AG09309 (cell line): ENCODE measurements at places on chromosomes 2 and 18.

- DNase-seq = no peak
Observed at GRCh38 chr18:38038242-38038641, 472.6 kb upstream of the CELF4 start.

- DNase-seq = no peak
Observed at GRCh38 chr2:55061523-55062344, 11.5 kb upstream of the RTN4 start.

DNA sequence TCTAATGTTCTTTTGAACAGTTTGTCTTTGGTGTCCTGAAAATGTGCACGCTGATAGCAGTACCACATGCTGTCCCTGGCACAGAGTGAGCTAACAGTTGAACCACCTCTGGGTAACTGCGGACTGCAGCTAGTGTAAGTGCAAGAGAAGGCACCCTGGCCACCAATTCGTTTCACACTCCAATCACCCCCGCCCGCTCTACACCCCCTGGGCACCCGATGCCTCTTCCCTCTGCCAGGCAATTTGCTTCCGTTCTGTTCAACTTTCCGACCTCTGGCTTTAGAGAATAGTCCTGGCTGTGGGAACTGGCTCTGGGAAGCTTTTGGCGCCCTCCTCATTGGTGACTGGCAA is 1.4 kb downstream of the DOCK10 start:
- no peak for DNase-seq

DNA sequence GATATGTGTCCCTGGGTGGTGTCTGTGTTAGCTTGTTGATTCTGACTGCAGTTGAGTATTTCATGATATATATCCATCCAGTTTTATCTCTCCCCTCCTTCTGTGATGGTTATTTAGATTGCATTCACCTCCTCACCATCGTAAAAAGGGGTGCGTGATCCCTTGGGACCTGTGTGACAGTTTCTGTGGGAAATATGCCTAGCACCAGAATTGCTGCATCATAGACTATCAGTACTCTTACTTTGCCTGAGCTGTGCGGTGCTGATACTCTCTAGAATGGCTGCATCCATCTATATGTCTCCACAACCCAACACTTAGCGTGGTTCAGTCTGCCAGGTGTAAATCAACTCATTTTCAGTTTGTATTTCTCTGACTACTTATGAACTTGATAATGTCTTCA is 34.3 kb downstream of the PKP4 start:
- DNase-seq = no peak

GRCh38 chr2:144603334-144603733 is 83.4 kb upstream of the ZEB2 start:
- no peak for DNase-seq

DNA sequence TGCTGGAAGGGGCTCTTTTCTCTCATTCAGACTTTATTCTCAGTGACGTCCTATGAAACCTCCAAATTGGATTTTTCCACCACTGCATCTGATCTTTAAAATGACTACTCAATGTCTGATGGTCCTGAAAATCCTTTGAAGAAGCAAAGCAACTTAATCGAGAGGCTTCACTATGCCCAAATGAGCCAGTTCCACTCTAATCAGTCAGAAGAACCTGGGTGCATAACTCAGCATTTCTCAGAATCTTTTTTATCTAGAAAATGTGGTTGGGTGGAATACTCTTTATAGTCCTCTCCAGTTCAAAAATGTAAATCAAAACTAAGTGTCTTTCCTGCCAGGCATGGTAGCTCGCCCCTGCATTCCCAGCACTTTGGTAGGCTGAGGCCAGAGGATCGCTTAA is 60.7 kb downstream of the PRELID3A start:
- DNase-seq = no peak

GRCh38 chr2:64937687-64938491 is 51.3 kb upstream of the SLC1A4 start:
- DNase-seq = no peak

DNA sequence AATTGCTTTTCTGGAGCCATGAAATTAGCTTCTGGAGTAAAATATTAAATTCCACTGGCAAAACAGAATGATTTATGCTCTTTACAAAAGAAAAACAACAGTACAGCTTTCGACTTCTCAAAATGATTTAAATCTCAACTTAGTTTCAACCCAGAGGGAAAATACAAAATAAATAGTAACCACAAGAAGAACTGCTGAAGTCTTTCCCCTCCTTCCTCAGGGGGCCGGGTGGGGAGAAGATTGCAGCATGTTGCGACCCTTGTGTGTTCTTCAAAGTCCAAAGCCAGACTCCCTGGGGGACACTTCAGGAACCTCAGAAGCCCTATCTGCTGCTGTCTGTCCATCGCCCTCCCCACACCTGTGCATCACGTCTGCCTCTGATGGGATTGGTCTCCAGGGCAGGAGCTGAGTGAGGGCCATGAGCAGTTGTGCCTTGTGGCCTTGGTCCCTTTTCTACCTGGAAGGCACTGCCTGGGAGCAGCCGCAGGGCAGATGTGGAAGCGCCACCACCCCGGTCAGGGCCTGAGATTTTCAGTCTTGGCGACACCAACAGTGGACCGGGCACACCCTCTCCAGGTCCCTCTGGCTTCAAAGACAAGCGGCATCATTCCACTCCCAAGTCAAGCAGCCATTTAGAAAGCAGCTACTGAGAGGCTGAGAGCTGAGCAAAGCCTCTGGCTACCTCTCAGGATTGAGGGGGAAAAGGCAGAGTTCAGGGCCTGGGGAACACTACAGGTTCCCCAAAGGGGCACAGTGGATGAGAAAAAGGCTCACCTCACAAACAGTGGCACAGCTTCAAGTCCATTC is 210.1 kb upstream of the RAB6C start:
- no peak for DNase-seq

DNA sequence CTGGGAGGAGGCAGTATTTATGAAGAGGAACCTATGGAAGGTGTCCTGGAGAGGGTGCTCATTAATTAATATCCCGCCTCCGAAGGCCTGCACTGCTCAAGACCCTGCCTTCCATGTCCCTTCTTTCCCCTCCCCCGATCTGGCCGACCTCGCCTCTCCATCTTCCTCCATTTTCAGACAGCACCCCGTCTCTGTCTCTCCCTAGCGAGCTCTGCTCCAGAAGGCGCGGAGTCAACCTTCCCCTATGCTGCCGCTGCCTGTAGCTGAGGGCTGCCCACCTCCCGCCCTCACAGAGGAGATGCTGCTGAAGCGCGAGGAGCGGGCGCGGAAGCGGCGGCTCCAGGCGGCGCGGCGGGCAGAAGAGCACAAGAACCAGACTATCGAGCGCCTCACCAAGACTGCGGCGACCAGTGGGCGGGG is 1.1 kb upstream of the WBP1 start:
- no peak for DNase-seq

GRCh38 chr18:42635378-42636048 is 480.0 kb downstream of the RIT2 start:
- DNase-seq = no peak

DNA sequence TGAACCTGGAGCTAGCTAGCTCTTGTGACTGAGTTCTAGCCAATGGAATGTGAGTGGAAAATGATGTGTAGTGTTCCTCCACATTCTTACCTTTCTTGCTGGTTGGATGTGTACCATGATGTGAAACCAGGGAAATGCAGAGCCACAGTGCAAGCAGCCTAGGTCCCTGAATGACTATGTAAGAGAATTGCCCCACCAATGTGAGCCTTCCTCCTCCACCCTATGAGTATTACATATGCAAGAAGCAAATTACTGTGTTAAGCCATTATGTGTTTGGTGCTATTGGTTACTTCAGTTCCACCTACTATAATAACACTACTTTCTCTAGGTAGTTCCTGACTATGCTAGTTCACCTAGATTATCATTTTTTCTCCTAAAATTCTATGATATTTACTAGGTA is 39.6 kb downstream of the LCLAT1 start:
- DNase-seq = no peak

DNA sequence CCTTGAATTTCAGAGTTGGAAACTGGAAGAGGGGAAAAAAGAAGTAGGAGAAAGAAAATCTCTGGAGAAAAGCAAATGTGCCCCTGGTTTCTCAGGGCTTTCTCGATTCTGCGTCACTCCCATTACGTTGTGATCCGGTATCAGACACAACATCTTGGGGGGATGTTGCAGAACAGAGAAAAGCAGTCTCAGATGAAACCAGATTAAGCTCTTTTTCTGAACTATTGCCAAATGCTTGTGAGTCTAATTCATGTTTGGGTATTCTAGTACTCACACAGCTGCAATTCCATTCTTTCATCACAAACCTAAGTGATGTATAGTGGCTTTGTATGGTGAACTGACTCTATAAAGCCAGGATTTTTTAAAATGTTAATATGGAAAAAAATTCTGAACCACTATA is 233.2 kb downstream of the TCF4 start:
- no peak for DNase-seq

GRCh38 chr2:64165706-64166105 is 21.5 kb upstream of the PELI1 start:
- no peak for DNase-seq

DNA sequence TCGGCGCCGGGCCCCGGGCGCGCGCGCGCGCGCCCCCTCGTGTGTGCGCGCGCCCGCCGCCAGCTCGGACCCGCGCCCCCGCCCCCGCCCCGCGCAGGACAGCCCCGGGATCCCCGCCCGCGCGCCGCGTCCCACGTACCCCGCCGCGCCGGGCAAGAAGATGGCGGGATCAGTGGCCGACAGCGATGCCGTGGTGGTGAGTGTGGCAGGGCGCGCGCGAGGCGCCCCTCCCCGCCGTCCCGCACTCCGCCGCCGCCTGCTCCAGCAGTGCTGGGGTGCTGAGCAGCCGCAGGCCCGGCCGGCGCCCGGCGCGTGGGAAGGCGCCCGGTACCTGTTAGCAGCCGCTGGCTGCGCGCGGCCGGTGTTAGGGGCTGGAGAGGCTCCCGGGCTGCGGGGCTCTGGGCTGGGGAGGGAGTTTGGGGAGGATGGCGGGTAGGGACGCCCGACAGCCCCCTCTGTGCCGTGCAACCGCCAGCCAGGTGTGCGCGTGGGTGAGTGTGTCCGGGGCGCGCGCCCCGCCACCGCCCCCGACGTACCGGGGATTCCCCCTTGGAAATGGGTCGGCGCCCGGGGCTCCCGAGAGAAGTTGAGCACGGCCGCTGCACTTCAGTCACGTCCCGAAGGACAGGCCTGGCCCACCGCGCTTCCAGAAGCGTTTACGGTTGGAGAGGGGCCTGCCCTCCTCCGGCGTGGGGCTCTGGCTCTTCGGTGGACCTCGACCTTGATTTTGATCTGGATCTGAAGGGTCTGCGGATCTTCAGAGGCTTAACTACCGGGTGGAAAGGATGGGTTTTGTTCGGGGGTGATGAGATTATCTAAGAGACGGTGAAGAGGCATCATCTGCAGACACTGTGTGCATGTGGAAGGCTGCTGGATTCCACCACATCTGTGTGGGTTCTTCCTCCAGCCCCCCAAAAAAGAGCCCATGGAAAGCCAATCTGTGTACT is 697 bp downstream of the LGALSL start:
- DNase-seq = no peak

- DNase-seq = no peak
Observed at GRCh38 chr2:9630117-9630735, 571 bp downstream of the YWHAQ start.

GRCh38 chr2:69765096-69765380 is 23.1 kb downstream of the ANXA4 start:
- no peak for DNase-seq
